ENCODE measurements at places on chromosomes 7 and 10.
A peak's percentile ranks its signal among the peaks of the same experiment; 100 is the strongest.

GRCh38 chr10:18071591-18071990 lies 68.6 kb upstream of the CACNB2 start:
- no peak for DNase-seq

DNA sequence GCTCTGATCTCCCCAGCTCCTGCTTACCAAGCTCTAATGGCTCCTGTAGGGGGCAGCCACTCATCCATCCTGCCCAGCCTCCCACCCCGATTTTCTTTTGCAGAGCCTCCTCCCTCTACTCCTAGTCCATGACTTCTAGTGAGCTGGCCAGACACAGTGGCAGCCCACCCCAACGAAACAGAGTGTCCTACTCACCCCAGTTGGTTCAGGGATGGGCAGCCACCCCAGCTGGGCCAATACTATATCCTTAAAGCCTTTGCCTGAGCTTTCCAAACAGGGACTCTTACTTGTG lies 77.1 kb downstream of the GRID1 start:
- DNase-seq = no peak

- no peak for DNase-seq
These were observed 41.9 kb upstream of the PRKAR1B start for GRCh38 chr7:768881-769504.

GRCh38 chr10:124886195-124886594 lies 55.7 kb upstream of the ZRANB1 start:
- DNase-seq = no peak

DNA sequence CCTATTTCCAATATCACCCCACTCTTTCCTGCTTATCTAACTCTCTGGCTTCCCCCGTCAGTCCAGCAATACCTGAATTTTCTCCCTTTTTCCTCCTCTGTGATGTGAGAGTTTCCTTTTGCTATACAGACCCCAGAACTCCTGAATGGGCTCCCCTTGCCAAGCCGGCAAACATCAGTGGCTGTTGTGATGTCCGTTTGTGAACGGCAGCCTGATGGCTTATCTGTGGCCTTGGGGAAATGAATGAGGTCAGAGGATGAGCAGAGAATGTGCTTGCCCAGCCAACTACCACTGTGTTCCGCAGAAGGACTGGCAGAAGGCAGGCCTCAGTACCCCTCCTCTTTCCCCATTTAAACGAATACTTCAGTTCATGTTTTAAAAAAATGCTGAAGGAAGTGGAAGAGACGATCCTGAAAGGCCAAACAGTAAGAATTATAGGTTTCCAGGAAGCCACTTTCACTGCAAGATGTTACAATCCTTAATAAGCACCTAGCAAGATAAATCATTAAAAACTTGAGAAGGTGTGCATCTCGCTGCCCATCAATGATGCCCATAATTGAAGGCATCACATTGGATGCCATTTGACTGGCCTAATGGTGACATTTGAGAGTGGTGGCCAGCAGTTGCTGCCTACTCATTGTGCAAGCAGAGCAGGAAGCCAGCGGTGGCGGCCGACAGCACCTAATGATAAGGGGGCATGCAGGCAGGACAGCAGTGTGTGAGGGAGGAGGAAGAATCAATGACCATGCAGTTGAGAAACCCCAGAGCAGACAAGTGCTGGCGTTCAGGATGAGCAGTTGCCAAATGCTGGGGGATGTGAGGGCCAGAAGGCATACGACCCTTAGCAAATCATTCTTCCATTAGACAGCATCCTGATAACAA lies 31.5 kb downstream of the SLC18A2 start:
- DNase-seq = no peak

- no peak for DNase-seq
These were observed 545.1 kb downstream of the AUTS2 start for GRCh38 chr7:70143075-70144044.

DNA sequence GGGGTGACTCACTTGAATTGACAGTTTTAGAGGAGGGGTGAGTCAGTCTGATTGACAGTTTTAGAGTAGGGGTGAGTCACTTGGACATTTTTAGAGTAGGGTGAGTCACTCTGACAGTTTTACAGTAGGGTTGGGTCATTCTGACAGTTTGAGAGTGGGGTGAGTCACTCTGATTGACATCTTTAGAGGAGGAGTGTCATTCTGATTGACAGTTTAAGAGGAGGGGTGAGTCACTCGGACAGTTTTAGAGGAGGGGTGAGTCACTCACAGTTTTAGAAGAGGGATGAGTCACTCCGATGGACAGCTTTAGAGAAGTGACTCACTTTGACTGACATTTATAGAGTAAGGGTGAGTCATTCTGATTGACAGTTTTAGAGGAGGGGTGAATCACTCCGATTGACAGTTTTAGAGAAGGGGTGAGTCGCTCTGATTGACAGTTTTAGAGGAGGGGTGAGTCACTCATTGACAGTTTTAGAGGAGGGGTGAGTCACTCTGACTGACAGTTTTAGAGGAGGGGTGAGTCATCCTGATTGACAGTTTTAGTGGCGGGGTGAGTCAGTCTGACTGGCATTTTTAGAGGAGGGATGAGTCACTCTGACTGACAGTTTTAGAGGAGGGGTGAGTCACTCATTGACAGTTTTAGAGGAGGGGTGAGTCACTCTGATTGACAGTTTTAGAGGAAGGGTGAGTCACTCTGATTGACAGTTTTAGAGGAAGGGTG lies 595.9 kb downstream of the DNAJB6 start:
- no peak for DNase-seq

DNA sequence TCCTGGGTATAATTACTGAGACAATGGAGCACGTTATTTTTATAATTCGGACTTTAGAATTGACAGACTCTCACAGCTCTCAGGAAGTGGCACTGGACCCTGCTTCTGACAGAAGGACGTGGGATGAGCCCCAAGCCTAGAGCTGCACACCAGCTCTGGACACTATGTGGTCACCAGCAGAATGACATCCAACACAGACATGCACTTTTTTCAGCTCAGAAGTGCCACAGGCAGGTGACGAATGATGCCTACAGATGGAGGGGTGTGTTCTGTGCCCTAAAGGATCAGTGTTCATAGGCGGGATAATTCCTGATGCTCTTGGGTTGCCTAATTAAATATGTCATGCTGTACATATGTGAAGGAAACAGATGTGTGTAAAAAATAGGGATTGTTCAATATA lies 87.9 kb downstream of the VIPR2 start:
- no peak for DNase-seq

GRCh38 chr10:86758189-86759072 lies 2.0 kb downstream of the BMPR1A start:
- peak; percentile 24 for DNase-seq

GRCh38 chr10:26799342-26799741 lies 61.4 kb downstream of the ABI1 start:
- no peak for DNase-seq

- no peak for DNase-seq
These were observed 70.5 kb upstream of the EFCAB10 start for GRCh38 chr7:105651798-105652197.

Measured in NCI-H526 (cell line).